ENCODE measurements at places on chromosomes 3 and 15.
A peak's percentile ranks its signal among the peaks of the same experiment; 100 is the strongest.

DNA sequence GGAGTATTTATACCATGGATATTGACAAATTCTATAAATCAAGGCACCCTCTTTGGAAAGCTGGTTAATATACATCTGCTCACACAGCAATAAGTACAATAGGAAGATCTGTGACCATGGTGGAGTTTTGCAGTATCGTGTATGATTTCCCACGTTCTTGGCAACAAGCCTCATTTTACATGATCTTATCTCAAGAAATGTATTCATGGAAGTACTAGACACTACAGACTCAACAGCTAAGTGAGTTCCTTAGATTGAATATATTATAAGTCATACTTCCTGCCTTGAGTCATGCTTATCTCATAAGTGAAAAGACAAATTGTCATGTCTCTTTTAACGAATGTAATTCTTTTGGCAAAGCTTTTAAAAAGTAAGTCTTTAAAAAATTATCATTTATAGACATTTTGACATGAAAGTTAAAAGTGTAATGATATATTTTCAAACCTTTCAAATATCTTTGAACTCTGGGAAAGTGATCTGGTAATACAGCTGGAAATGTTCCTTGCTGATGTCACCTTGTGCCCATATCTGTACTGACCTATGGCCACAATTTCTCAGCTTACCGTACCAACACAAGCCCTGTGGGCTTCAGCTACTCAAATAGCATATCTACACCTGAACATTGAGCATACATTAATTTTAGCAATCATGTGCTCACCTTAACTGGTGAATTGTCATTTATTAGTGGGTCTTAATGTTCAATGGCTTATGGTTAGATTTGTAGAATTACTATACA, 130.3 kb upstream of the TMC3 start:
- DNase-seq, result no peak

- DNase-seq, result no peak
Observed at GRCh38 chr3:6622712-6623111, 238.2 kb upstream of the GRM7 start.

DNA sequence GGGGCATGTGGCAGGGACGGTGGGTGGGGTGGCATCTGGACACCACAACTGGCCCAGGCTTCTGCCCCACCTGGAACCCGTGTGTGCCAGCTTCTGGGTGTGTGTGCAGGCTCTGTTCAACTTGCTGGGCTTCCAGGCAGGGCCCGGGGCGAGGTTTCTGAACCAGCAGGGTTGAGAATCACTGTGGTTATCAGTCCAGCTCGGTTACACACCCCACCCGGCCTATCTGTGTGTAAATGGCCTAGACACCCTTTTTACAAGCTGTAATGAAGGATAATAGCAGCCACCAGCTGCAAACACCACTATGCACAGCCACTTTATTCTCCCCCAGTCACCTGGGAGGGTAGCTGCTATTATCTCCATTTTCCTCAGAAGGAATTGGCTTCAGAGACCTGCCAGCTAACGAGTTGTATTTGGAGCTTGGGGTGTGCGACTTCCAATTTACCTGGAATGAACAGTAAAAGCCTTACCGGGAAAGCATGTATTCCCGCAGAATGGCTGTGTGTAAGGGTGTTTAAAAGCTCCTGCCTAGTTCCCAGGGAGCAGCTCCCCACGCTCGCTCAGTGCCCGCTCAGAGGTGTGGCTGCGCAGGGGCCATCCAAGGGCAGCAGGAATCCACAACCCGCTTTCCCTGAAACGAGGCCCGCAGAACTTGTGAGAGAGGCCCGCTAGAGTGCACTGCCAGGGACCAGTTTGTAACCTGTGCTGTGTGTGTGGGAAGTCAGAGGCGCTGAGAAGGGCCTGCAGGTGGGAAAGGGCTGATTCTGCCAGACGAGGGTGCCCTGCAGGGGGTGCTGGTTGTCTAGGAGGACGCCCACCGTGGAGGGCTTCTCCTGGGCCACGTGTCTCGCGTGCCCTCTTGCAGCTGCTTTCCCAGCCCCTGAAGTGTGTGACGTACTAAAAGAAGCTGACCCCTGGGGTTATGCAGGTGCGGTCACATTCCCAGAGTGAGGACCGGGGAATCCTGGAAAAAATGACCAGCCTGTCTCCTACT, 83.5 kb downstream of the C3orf70 start:
- no peak for DNase-seq

- no peak for DNase-seq
Observed at GRCh38 chr3:21642433-21642832, 108.6 kb downstream of the ZNF385D start.

DNA sequence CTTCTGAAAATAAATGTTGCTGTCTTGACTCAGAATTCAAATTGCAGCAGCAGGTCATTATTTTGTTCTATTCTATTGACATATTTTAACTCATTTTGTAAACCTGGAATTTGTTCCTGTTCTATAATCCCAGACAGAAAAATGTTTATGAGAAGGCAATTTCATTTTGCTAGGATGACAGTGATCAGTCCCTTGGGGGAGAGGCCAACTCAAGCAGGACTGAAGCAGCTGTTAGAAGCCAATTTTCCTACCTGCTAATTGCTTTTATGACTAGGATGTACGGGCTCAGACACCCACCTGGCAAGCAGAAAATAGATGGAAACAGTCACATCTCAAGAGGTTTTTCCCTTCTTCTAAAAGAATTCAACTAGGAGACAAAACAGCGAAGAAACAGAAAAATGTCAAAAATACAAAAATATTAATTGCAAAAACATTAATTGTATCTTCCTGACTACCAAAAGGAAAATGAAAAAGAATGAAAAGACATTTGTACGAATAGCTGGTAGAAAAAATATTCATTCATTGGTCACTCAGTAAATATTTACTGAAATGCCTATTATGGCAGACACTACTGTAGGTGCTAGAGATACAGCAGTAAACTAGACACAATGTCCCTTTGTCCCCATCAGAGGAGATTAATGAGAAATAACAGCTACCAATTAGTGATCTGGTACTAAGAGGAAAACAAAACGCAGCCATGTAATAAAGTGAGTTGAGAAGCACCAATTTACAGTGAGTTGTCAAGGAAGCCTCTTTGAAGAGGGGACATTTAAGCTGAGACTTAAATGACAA, 73.5 kb downstream of the PEAK1 start:
- DNase-seq, result no peak

DNA sequence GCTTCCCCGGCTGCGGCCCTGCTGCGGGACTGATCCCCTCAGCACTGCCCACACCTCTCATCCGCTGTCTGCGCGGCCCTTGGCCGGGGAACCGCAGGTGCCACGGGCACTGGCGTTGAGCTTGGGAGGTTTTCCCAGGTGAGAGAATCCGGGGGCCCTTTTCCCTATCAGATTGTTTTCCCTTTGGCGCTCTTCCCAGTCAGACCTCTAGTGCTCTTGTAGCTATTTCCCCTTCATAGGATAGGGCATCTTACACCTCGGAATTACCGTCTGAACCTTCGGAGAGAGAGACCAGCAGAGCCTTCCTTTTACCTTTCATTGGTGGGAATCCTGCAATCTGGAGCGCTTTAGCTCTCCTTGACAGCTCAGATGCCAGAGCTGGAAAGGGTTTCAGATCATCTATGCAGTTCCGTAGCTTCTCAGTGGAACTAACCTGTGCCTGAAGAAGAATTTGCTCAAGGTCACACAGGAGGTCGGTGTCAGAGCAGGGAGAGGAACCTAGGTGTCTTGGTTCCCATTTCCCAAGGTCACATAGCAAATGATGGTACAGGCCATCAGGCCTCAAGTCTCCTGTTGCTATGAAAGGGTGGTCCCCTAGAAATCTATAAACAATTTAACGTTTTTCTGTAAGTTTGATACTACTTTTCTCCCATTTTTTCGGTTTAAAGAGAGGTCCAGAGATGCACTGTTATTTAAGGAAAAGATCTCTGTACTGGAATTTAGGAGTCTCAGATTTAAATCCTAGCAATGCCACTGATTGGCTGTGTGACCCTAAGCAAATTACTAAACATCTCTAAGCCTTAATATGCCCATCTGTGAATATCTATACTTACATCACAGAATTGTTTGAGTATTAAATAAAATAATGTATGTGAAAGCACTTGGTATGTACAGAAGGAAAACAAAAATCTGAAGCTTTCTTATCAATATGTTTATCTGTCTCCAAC, 916 bp downstream of the IDH3A start:
- no peak for DNase-seq

DNA sequence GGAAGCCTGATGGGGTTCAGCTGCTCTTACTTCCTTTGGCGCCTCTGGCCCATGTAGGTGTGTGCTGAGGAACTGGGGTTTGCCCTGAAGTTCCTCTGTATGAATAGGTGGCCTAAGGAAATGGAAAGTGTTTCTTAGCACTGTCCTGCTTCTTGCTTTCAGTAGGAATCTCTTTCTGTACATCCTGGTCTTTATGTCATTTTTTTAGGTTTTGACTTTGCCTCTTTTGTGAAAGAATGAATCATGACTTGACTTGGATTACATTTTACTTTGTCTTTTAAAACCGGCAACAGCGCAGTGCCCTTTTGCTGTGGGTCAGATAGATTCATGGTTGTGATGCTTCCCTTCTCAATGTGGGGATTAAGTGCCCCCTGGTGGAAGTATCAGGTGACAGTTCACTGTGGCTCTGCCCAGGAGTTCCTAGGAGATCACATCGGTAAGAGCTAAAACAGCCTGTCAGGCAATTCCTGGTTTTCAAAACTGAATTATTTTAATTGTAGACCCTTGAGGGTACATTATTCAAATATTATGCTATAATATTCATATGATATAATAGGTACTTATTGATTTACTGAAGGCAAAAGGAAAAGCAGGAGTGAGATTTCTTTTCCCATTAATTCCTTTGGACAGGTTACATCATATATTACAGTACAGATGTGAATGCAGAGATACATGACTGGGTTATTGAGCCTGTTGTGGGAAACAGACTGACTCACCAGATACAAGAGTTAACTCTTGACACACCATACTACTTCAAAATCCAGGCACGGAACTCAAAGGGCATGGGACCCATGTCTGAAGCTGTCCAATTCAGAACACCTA, 95.4 kb downstream of the HCN4 start:
- peak; percentile 16 for DNase-seq

- peak; percentile 50 for DNase-seq
Observed at GRCh38 chr3:63940389-63940757, 28.2 kb upstream of the SCAANT1 start.

- no peak for DNase-seq
Observed at GRCh38 chr3:194998417-194998816, 272.5 kb downstream of the XXYLT1 start.

- DNase-seq, result no peak
Observed at GRCh38 chr3:132874701-132875100, 152.5 kb upstream of the NPHP3 start.

- DNase-seq, result no peak
Observed at GRCh38 chr3:67624078-67624477, 30.3 kb downstream of the SUCLG2 start.

- DNase-seq, result no peak
Observed at GRCh38 chr15:36008719-36009118, 462.8 kb upstream of the DPH6 start.

- DNase-seq, result no peak
Observed at GRCh38 chr3:192843723-192844485, 73.8 kb downstream of the MB21D2 start.

DNA sequence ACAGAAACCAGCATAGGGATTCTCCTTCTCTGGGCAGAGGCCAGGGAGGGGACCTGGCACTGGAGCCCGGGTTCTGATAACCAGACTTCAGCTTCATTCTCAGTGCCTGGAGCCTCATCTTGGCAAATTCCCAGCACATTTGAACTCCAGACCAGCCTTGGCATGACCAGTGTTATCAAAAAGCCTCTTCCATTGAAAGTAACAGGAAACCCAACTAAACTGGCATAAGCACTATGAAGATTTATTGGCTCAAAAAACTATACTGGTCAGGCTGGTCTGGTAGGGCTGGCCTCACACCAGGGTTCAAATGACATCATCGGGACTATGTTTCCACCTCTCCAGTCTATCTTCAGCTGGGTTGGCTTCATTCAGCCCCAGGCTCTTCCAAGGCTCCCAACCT, 48.1 kb upstream of the THUMPD3 start:
- no peak for DNase-seq

DNA sequence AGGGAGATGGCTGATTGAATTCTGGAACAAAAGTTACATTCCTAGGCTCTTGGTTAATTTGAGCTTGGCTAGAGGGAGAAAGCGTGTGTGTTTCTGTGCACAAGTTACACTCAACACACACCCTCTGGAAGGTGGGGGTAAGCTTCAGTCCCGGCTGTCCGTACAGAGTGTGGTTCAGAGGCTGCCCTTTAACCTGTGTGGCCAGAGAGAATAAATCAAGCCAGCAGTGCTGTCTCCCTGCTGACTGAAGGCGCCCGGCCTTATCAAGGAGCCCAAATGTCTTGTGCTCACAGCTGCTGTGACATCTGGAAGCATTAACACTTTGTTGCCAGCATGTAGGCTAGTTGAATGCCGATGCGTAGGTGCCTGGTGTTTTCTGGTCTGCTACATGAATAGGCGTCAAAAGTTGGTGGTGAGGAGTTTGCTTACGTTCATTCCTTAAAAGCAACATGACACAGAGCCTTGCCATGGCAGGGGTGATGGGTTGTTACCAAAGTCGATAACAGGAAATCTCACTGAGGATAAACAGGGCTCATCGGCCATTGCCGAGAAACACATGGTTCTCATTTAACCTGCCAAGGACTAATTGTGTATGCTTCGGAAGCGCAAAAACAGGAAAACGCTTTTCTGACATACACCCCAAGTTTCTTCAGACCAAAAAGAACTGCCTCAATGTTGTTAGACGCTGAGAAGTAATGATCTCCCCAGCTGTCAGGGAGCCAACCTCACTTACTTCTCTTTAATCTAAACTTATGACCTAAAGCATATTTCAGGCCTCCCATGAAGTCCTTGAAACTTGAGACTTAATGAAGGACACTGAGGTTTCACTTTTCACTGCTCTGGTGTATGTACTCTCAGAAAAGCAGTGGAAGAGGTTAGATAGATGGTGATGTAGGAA, 95.8 kb upstream of the CTDSPL start:
- no peak for DNase-seq

DNA sequence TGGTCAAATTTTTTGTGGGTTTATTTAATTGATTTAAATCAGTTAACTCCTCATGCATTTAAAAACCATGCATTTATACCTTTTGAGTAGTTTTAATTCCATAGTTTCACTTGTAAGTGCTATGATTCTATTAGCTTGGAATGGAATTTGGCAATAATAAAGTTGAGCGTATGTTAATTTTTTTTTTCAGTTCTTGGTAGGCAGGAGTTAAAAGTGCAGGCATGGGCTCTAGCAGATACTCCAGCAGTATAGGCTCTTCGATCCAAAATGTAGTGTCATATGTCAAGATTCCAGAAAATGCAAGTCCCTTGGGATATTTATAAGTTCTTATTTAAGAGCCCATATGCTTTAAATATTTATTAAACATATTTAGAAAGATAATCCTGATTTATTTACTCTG, 70.3 kb downstream of the LYSMD4 start:
- DNase-seq, result no peak

- no peak for DNase-seq
Observed at GRCh38 chr15:100926258-100926657, 7.1 kb downstream of the LRRK1 start.

- DNase-seq, result no peak
Observed at GRCh38 chr3:189305412-189305811, 133.6 kb downstream of the TPRG1 start.

DNA sequence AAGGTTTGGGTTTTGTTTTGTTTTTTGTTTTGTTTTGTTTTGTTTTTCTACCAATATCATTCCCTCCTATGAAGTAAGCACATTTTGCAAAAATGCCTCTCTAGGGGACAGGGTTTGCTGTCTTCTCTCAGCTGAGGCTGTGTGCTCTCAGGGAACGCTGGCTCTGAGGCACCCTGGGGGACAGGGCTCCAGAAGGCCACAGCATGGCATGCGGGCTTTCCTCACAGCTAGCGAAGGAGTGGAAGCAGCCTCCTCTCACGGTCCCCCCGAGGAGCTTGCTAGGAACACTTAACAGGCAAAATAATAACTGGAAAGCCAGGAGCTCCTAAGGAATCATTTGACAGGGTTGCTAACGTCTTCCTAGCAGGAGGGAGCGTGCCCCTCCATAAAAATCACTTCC, 227.7 kb upstream of the ST8SIA2 start:
- DNase-seq, result no peak
